ENCODE measurements at places on chromosomes 6 and 20.

GRCh38 chr20:36493051-36493800 lies 48.1 kb upstream of the MYL9 start:
- DNase-seq = no peak

DNA sequence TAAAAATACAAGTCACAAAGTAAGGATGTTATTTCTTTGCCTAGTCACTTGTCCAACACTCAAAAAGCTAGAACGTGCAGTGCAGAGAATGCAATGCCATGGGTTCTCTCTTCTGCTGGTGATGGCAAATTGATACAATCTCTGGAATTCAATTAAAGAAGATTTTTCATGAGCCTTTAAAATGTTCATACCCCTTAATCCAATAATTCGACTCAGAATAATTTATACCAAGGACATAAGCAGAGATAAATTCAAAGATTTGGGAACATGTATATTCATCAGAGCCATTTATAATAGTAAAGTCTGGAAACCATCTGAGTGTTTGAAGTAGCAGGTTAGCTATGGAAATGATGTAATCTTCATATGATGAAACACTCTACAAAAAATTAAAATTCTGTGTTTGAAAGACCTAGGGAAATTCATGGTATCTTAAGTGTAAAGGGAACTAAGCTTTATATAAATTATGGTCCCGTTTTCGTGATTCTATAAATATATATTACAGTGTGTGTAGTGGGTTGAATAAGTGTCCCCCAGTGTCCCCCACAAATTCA lies 2.8 kb upstream of the AGPAT4 start:
- DNase-seq = no peak

- DNase-seq = no peak
Observed at GRCh38 chr6:8639928-8640649, 204.7 kb upstream of the SLC35B3 start.

- DNase-seq = no peak
Observed at GRCh38 chr6:104548297-104548696, 311.4 kb downstream of the HACE1 start.

GRCh38 chr6:73579851-73580246 lies 59.0 kb upstream of the EEF1A1 start:
- DNase-seq = no peak

DNA sequence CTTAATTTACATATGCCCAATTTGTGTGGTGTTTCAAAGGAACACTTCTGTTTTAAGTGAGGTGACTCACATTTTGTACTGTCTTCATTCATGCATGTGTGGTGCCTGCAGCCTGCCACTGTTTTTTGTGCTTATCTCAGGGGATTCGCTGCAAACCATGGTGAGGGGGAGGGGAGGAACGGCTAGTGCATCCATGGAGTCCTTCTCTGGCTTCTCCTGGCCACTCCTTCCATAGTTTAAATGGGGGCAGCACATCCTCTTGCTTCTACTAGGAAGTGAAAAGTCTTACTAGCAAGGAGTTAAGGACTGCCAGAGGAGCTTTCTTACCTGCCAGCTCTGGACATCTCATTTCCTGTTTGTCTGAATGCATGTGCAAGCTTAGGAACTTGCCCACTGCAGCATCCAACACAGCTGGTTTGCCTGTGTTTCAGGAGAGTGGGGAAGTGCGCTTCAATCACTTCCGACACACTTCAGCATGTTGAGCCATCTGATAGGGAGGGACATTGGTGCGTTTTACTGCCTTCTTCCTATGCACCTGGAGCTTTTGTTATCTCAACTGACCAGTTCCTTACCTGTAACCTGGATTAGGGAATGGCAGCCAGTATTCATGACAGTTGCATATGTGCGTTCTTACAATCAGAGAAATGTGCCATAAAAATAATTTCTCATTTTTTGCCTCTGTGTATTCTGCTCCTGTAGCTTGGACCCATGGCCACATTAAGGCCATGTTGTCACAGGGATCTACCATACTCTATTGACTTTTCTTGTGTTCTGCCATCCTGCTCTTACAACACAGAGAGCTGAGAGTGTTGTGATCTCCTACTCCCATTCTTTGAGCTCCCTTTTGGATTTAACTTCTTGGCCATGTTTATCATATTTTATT lies 211.3 kb downstream of the ARID1B start:
- DNase-seq = no peak

GRCh38 chr6:122429323-122429722 lies 29.9 kb downstream of the HSF2 start:
- DNase-seq = no peak

- DNase-seq = no peak
Observed at GRCh38 chr6:151060766-151061531, 178.8 kb upstream of the AKAP12 start.

DNA sequence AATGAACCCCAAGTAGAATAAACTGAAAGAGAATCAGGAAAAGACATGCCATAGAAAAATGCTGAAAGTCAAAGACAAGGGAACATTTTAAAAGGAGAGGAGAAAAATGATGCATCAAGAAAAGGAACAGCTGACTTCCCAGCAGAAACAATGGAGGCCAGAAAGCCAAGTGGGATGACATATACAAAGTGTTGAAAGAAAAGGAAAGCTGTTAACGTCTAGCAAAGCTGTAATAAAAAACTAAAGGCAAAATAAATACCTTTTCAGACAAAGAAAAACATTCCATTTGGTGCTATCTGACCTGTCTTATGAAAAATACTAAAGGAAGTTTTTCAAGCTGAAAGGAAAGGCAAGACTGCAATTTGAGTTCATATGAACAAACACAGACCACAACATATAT lies 34.1 kb upstream of the PDE10A start:
- no peak for DNase-seq

- no peak for DNase-seq
Observed at GRCh38 chr20:48750941-48751635, 76.7 kb downstream of the PREX1 start.

DNA sequence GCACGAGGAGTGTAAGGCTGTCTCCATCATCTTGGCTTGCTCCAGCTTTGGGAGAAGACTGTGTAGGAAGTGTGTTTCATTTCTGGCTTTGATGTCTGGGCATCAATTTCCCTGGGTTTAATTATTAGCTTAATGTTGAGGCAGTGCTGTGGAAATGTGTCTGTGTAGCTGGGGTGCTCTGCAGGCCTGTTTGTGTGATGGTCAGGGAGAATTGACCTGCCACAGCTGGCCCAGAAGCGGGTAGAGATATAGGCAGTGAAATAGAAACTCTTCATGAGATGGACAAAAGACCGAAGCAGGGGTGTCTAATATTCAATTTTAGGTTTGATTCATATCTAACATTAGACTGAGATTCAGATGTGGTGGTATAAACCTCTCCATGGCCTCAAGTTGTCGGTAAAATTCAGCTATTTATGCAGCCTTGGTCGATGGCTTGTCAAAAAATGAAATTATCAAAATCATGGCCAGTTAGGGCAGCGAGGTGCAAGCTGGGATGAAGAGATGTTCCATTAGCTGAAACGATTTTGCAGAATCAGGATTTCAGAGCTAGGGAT lies 95.3 kb upstream of the SNX9 start:
- no peak for DNase-seq

DNA sequence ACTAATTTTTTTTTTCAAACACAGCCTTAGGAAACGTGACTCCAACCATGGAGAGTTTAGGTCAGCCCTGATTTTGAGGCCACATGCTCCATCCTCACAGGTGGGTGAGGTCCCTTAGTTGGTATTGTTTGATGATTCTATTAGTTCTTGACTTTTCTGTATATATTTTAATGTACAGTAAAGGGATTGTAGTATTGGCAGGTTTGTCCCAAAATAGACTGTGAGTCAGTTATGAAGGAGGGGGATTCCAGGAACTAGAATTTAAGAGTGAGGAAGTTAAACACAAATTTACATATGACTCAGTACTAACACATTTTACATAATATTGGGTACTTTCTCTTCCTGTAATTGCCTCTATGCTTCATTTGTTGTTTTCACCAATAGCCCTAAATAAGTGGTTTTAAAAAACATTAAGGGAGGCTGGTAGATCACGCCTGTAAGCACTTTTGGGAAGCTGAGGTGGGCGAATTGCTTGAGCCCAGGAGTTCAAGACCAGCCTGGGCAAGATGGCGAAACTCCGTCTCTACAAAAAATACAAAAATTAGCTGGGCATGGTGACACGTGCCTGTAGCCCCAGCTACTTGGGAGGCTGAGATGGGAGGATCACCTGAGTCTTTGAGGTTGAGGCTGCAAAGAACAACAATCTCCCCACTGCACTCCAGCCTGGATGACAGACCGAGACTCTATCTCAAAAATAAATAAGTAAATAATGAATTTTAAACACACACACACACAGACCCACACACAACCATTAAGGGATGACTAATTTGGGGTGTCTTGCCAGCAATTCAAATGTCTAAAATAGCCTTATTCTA lies 81.8 kb downstream of the SGK1 start:
- no peak for DNase-seq

DNA sequence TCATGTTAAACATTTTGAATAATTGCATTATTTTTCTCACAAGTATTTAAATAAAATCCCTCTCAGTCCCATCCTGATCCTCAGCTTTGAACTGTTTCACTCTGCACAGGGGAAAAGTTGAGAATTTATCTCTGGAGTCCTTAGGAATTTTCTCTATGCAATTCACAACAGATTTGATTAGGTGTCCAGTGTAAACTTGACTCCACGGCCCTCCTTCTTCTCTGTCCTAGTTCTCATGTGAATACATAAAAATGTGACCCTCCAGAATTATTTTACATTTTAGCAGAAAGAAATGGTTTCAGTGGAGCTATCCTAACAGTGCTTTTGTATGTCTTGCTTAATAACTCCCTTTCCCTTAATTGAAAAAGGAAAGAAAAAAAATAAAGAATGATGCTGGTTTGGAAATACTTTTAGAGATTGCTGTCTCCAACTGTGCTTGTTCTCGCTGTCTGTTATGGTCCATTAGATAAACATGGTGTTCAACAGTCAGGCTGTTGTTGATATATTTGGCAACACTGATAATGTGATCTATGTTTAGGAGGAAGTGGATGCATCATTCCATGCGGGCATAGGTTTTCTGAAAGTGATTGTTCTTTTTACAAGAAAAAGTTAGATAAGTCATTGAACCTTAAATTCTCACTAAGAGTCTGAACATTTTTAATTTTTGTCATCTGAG lies 599.4 kb upstream of the CITED2 start:
- no peak for DNase-seq

DNA sequence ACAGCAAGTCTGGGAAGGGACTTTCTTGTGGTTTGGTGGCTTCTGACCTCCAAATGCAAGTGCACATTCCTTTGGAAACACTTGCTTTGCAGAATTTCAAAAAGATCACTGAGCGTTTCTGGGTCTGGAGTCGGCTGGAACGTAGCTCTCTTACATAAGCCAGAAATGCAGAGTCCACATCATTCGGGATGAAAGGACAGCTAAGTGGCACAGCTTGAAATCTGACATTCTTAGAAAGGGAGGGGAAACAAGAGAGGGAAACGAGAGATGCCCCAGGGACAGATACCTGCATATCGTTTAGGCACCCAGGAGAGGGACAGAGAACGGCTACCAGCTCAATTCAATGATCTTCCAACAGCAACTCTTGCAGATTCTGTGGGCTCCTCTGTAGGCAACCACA lies 118.7 kb downstream of the NFATC2 start:
- DNase-seq = no peak

- DNase-seq = no peak
Observed at GRCh38 chr6:125314009-125314581, 12.3 kb upstream of the HDDC2 start.

DNA sequence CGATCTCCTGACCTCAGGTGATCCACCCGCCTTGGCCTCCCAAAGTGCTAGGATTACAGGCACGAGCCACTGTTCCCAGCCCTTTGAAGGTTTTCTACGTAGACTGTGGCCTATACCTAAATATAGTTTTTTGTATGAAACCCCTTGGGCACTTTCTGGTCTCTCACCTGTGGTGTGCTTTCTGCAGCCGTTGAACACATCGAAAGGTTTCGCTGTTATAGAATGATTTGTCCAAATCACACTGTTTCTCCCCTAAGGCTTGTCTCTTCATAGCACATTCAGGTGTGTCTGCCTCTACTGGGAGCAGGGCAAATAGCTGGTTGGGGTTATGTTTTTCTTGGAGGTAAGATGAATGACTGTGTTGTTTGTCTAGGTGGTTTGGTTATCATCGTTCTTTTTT lies 597.9 kb downstream of the RNF144B start:
- DNase-seq = no peak

- no peak for DNase-seq
Observed at GRCh38 chr6:21665110-21665391, 71.5 kb downstream of the SOX4 start.

DNA sequence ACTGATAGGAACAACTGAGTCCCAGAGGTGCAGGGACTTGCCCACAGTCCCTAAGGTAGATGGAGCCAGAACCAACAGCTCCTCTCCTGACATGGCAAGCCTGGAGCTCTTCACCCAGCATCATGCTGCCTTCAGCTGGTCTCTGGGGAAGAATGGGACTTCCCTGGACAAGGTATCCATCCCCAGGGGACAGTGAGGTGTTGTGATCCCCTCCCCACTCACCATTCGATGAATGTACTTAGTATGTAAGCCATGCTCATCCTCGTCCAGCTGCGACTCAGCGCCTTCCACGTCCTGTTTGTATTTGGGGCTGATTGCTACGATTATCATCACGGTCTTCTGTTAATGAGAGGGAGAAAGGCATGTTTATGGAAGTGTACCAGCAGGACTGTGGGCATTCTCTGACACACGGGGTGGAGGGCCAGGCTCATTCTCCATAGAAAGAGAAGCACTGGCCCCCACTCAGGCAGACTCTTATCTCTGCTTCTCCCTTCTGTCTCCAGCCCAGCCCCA lies 39.4 kb downstream of the TRAF3IP2 start:
- DNase-seq = no peak

GRCh38 chr6:166850677-166851076 lies 105.7 kb downstream of the RNASET2 start:
- DNase-seq = no peak

DNA sequence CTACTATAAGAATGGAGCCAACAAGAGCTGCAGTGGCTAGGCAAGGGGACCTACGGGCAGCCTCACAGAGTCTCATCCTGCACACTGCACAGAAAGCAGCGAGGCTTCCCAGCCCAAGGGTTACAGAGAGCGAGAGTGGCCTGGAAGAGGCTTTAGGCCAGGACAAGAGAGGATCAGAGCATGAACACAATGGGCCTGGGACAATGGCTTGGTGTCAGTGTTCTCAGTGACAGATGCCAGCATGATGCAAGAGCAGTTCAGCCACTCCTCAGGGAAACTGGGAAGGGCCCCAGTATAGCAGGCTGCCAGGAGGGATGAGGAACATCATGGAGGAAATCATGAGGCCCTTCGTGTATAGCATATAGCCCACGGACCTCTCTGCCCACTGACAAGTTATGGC lies 108.0 kb downstream of the NUS1 start:
- no peak for DNase-seq
